Left hindlimb (tissue), 1 donor: ENCODE measurements at places on chromosomes 11 and 22.

DNA sequence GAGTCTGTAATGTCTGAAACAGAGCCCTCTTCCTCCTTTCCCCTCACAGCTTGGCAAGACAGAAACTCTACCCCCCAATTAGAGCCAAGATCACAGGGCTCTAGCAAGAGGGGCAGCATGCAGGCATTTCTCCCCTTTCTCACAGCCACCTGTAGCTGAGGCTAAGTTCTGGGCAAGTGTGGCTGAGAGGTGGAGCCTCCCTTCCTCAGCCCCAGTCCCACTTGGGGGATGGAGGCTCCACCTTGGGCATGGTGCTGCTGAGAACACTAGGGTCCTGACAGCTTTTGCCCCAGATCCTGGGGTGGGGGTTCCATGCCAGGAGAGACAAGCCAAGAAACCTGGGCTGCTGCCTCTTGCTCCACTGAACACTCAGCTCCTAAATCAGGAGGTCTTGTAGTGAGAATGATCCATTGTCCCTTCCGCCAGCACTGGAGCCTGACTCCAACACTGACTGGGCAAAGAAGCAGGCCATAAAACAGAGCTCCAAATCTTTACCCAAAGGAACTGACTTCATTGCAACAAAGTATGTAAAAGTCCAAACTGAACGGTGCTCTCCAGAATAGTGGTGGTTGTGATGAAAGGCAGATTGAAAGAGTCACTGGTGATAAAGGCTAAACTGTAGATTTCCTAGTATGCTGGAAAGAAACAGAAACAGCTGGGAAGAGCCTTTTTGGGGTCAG, 25.6 kb downstream of the NARS2 start:
- DNase-seq: peak; percentile 34

GRCh38 chr11:29336727-29337575, 679.9 kb downstream of the KCNA4 start:
- DNase-seq: no peak

GRCh38 chr11:33334627-33335026, 77.4 kb downstream of the HIPK3 start:
- no peak for DNase-seq

DNA sequence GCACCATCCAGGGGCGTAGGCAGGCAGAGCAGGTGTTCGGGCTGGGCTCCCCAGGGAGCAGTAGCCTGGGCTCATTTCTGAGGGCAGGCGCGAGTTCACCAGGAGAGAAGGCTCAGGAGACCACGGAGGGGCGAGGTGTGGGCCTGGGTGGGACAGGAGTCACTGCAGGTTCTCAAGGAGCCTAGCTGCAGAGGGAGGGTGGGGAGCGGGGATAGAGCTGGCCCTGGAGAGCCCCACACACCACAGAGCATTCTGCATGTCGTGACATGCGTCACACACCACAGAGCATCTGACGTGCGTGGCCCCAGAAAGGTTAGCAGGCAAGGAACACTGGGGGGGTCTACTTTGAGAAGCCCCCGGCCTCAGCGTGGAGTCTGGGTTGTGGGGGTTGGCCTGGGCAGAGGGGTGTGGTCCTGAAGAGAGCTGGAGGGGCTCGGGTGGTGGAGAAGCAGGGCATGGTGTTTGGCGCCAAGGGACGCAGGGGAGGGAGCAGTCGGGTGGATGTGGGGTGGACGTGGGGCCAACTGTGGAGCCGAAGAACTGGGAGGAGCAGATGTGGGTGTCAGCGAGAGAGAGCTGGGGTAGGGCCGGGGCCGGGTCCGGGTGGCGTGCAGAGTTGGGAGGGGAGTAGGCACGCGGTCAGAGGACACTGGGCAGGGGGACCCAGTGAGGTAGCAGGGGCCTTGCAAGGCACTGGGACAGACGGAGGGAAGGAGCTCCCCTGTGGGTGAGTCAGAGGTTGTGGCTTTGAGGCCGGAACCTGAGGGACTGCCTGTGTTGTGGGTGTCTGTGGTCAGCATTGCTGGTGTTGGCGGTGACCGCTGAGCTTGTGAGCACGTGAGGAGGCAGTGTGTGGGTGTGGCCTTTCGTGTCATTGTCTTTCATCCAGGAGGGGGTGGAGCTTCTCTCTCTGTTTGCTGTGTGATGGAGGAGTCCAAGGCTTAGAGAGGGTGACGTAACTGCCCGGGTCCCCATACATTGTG, 25.5 kb downstream of the CTTN start:
- DNase-seq: no peak

DNA sequence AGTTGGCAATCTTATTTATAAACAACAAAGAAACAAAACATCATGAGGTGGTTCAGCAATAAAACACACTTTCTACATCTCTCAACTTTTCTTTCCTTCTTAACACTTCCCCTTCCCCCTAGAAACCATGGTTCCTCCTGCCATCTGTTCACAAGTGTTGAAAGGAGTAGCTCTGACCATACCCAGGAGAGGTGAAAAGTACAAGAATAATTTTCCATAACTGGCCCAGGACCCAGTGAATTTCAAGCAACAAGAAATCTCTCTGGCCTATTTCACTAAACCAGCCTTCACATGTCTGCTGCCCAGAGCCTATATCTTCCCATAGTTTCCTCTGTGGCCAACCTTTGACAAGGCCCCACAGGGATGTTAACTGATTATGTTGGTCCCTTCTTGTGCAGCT, 98.2 kb upstream of the CEP126 start:
- no peak for DNase-seq

DNA sequence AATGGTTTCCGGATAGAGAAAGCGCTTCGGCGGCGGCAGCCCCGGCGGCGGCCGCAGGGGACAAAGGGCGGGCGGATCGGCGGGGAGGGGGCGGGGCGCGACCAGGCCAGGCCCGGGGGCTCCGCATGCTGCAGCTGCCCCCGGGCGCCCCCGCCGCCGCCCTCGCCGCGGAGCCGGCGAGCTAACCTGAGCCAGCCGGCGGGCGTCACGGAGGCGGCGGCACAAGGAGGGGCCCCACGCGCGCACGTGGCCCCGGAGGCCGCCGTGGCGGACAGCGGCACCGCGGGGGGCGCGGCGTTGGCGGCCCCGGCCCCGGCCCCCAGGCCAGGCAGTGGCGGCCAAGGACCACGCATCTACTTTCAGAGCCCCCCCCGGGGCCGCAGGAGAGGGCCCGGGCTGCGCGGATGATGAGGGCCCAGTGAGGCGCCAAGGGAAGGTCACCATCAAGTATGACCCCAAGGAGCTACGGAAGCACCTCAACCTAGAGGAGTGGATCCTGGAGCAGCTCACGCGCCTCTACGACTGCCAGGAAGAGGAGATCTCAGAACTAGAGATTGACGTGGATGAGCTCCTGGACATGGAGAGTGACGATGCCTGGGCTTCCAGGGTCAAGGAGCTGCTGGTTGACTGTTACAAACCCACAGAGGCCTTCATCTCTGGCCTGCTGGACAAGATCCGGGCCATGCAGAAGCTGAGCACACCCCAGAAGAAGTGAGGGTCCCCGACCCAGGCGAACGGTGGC, 15.7 kb downstream of the PIK3IP1 start:
- DNase-seq: no peak

GRCh38 chr11:120622189-120622875, 110.8 kb downstream of the GRIK4 start:
- no peak for DNase-seq

DNA sequence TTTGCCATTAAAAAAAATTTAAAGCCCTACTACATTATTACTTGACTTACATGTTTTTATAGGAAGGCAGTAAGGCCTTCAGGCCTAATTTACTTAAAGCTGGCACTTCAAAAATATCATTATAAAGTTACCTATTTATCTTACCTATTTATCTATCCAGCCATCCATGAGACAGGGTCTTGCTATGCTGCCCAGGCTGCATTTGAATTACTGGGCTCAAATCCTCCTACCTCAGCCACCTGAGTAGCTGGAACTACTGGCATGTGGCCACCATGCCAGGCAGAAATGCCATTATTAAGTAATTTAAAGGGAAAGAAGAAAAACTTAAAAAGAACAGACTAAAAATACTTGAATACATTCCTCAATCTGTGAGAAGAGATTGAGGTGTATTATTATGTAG, 60.3 kb upstream of the CLNS1A start:
- DNase-seq: no peak

DNA sequence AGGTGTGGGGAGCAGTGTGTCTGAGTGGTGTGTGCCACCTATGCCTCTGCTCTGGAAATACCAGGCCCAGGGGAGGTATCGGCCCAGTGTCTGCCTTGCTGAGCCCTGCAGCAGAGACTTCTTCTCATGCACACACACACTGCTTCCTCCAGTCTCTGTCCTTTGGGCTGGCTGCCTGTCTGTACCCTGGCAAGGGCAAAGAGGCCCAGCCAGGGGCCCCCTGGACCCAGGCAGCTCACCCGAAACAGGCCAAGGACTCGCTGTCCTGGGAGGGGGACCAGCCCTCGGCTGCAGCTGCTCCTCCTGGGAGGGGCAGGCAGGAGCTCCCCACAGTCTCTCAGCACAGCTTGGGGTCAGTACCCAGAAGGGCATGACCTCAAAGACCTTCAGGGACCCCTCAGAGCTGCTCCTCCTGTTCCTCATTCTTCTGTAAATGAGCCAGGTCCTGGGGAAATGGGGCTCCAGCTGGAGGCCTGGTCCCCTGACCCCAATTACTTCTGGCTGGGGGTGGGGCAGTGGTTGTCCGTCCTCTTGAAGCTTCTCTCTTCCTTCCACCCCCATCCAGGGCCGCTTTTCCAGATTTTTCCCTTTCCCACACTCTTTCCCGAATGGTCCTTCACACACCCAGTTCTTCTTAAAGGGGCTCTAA, 24.5 kb upstream of the ALX4 start:
- no peak for DNase-seq

GRCh38 chr11:118670063-118670462, 9.4 kb downstream of the TREH start:
- DNase-seq: no peak

- no peak for DNase-seq
Measured at GRCh38 chr11:56852131-56852530, 103.6 kb upstream of the OR9G4 start.

- DNase-seq: no peak
Measured at GRCh38 chr11:7494086-7494745, 8.9 kb downstream of the OLFML1 start.

GRCh38 chr11:41201156-41201555, 258.3 kb downstream of the LRRC4C start:
- DNase-seq: peak; percentile 33

- no peak for DNase-seq
Measured at GRCh38 chr11:123585206-123585605, 69.2 kb downstream of the SCN3B start.

DNA sequence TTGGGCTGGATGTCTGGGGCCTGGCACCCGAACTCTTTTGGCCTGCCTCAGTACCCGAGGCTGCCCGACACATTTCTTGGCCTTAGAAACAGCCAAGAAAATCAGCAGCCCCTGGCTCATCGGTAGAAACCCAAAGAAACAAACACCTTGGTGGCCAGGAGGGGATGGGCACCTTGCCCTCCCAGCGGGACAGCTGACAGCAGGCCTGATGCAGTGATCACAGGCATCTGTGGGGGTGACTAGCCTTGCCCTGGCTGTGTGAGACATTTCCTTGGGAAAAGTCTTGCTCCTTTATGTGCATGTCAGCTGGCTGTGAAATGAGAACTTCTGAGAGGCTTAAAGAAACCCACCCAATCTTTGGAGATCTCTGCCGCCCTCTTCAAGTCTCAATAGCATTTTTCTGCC, 60.9 kb downstream of the SMIM38 start:
- DNase-seq: no peak

GRCh38 chr22:24209016-24209415, 27.7 kb downstream of the SUSD2 start:
- no peak for DNase-seq

DNA sequence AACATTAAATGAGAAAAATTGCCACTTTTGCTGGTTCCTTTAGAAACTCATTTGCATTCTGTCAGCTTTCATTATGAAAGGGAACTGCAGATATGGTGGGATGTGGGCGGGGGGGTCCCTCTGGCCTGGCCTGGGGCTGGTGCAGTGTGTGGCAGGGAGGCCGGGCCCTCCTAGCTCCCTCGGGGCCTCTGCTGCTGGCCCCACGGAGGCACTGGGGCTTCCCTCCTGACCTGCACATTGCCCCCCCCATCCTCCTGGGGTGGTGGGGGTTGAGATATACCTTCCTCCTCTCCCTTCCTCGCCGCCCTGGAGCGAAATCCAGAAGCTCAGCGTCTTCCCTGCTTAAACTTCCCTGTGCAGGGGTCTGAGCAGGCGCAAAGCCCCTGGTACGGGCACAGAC, 1005.9 kb downstream of the BRD1 start:
- DNase-seq: no peak

GRCh38 chr11:12182676-12183541, 72.5 kb downstream of the MICAL2 start:
- DNase-seq: peak; percentile 68

DNA sequence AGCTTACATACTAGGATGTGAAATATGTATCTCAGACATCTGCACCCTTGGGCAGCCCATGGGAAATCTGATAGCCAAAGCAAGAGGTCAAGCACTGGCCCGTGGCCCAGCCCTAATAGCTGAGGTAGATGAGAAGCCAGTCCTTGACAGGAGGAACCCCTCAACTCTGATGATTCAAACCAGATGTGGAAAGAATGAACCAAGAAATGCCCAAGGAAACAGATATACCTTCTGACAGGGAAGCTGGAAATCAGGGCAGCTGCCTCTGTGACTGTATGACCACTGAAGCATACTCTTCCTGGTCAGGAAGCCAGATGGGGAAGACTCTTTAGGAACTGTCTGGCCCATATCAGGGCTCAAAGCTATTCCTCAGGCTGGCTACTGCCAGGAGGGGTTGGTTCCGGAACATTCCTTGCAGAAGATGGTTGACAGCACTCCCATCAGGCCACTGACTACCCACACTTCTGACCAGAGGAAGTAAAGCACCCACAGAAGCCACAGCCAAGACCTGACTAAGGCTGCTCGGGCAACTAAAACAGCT, 124.2 kb downstream of the SWAP70 start:
- no peak for DNase-seq

DNA sequence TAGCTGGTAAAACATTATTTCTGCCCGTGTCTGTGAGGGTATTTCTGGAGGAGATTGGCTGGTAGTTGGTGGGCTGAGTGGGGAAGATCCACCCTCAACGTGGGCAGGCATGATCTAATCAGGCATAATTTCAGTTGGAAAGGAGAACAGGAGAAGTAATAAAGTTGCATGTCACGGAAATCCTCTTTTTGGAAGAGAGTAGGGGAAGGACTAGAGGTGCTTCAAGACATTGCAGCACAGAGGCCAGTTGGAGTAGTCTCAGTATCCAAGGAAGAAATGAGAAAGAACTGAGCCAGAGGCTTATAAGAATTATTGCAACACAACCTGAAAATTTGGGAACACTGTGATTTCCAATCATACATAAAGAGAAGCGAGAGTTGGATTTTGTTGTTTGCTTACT, 1155.1 kb downstream of the FAM181B start:
- no peak for DNase-seq

DNA sequence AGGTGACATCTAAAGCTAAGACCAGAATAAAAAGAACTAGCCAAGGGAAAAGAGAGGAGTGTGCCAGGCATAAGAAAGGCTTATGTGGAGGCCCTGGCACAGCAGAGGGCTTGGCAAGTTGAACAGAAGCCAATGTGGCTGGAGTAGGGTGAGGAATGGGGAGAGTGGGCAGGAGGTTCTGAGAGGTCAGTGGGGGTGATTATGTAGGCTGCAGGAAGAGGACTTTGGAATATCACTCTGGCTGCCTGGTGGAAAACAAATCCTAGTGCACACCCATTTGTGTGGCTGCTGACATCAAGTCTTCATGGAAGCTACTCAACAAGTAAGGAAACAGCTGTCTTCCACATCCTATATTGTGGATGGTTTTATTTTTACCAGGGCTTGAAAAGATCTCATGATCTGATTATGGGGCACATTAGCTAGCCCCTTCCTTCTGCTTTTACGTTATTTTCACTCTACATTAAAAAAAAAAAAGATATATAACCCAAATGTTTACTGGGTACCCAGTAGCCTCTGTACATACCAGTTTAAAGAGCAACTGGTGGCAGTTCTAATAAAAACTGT, 3.4 kb downstream of the MRPL16 start:
- DNase-seq: no peak
